A172 (cell line): ENCODE measurements at places on chromosomes 4 and X.

DNA sequence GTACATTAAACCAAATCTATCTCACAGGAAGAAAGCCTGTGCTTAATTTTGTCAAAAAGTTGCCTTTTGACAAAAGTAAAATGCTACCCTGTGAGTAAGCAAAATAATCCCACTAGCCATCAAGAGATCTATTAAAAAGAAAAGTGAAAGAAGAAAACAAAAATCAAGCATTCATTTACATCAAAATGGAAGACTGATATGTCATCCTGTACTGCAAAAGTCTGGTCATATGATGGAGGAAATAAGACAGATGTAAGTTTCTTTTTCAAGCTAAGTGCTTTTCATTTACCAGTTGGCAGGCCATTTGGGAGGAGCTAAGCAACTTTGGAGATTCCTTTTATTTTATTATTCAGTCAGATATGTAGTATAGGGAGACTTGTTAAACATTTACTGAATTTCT is 387.4 kb downstream of the SPOCK3 start:
- DNase-seq, result no peak

DNA sequence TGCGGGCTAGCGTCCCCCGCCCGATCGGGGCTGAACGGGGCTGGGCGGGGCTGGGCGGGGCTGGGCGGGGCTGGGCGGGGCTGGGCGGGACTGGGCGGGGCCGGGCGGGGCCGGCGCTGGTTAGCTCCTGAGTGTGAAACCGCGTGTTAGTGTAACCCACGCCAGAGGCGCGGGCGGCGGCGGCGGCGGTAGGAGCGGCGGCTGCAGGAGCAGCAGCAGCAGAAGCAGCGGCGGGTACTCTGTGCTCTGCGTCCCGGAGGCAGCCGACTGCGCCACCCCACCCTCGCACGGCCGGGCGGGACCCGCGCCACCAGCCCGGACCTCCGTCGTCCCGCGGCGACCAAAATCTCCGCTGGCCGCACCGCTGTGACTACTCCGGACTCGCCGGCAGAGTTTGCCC is 128.1 kb downstream of the LAS1L start:
- DNase-seq, result no peak

- DNase-seq, result no peak
Measured at GRCh38 chrX:65196758-65197360, 220.6 kb upstream of the ZC4H2 start.

DNA sequence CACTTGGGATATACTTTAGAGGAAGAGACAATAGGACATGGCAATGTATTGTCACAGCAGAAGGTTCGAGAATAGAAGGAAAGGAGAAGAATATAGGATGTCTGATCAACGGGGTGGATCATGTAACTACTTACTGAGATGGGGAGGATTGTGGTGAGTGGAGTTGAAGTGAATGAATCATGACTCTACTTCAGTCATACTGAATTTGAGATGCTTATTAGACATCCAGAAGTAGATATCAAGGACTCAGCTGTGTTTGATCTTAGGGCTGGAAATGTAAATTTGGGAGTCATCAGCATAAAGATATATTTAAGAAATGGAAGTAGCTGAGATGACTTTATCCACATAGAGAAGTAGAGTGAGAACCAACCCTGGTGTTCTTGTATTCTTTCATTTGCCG is 29.1 kb upstream of the DHX15 start:
- DNase-seq, result no peak

GRCh38 chr4:20368926-20369325 is 117.2 kb downstream of the SLIT2 start:
- no peak for DNase-seq

- DNase-seq, result no peak
Measured at GRCh38 chr4:151093203-151093602, 6.2 kb upstream of the RPS3A start.

GRCh38 chrX:123859409-123859845 is 426 bp upstream of the XIAP start:
- peak; percentile 50 for DNase-seq

GRCh38 chr4:159856451-159856850 is 753.6 kb downstream of the RAPGEF2 start:
- DNase-seq, result peak; percentile 26

DNA sequence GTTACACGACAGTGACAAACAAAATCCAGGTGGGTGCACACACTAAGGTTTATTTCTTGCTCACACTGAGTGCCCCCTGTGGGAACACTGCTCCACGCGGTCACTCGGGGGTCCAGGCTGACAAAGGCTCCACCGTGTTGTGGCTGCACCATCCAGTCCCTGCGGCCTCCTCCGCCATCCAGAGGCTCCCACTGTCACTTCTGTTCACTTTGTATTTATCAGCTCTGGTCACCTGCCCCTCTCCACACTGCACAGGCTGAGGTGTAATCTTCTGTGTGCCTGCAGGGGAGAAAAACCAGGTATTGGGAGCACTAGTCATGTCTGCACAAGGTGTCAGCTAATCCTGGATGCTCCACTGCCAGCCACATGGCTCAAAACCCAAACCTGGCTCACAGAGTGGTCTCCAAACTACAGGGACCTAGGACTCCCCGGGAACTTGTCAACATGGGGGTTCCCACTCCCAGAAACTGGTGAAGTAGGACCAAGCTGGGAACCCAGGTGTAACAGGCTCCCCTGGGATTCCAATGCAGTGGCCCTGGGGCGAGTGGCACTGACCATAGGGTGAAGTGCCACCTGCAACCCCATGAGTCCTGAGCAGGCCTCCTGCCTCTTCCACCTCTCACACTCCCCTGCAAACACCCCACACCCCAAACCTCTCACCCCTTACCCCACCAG is 25.5 kb downstream of the HMX1 start:
- DNase-seq, result no peak

DNA sequence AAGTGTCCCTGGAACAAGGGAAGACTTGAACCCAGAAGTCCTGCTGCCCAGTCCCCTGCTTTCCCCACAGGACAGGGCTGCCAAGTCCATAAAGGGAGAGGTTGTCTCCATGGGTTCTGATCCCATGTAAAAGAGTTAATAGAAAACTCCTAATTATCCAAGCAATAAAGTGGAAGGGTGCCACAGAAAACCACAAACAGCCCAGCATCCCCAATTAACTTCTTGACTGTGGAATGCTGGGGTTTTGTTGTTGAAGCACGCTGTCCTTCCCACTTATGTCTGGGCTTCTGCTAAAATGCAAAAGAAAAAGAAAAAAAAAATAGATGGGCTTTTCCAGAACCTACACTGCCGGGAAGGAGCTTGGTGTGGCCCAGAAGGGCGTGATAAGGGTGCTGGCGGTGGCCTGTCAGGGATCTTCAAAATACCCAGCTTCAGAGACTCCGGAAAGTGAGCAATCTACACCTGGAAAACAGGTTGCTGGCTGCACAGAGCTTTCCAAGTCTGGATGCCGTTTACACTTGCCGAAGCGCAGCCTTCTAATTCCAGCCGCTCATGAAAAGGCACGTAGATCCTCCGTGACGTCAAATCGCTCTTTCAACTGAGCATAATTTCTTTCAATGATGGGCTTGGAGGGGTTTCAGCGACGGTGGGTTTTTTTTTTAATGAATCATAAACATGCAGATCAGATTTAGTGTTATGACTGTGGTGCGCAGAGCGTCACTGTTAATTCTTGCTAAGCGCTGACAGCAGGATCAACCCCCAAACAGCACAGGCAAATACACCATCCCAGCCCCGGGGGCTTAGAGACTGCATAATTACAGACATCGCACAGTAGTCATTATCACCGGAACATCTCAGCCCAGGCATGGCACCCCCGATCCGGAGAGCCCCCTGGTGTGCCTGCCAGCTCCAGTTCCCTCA is 197.6 kb downstream of the BCOR start:
- DNase-seq, result no peak

GRCh38 chrX:105269386-105269785 is 48.9 kb upstream of the TEX13A start:
- DNase-seq, result no peak

- DNase-seq, result peak; percentile 0
Measured at GRCh38 chrX:122188751-122189150, 995.3 kb upstream of the GRIA3 start.

GRCh38 chr4:138789796-138790195 is 225.8 kb upstream of the NOCT start:
- no peak for DNase-seq
